ENCODE measurements at places on chromosomes 2 and 18.

- peak overlapping the region; percentile 2 for H3K4me3 ChIP-seq
- H3K27me3 ChIP-seq = no peaks in the 10 kb centered on the region
- H3K4me1 ChIP-seq = peaks cover 60% of the 10 kb centered on the region
- no peak for DNase-seq
- H3K27ac ChIP-seq = no peak overlapping the region
Observed at GRCh38 chr2:224922142-224922727, 120.0 kb downstream of the DOCK10 start.

DNA sequence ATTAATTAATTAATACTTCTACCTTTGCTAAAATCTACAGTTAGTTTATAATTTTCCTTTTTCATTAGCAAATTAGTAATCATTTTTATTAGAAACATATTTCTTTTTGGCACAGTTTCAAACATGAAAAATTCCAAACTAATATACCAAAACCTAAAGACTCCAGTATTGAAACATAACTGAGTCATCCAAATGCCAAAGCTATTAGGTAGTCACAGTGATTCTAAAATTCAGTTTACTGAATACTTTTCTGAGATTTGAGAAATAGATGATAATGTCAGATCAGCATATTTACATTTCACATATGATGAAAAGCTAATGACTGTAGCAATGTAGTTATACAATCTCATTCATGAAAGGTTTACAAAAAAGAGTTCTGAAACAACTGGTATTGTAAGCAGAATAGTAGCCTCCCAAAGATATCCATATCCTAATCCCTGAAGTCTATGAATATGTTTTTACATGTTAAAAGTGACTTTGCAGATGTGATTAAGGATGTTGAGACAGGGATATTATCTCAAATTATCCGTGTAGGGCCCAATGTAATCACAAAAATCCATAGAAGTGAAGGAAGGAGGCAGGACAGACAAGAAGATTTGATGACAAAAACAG is 680.2 kb upstream of the CHAC2 start:
- H3K36me3 ChIP-seq = no peaks in the 10 kb centered on the region
- DNase-seq = no peak
- H3K27me3 ChIP-seq = no peaks in the 10 kb centered on the region
- no peaks in the 10 kb centered on the region for H3K4me1 ChIP-seq

- H3K4me3 ChIP-seq = peak overlapping the region; percentile 28
- no peak for DNase-seq
- no peak overlapping the region for H3K27ac ChIP-seq
- H3K27me3 ChIP-seq = peaks cover 36% of the 10 kb centered on the region
Observed at GRCh38 chr2:20671736-20672080, 4.8 kb downstream of the GDF7 start.

DNA sequence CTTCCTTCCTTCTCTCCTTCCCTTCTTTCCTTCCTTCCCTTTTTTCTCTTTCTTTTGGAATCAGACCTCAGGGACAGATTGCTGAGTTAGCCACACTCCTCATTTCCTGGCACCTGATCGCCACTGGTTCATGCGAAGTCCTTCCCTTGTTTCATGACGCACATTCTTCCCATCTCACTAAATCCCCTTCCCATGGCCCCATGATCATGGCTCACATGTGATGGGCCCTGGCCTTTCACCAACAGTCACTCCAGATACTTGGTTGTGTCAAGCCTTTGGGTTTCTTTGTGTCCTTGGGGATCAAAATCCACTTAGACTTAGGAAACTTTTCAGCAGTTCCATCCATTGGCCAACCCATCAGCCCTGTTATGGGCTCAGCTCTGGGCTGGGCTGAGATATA is 23.8 kb upstream of the ASPRV1 start:
- H3K36me3 ChIP-seq = no peaks in the 10 kb centered on the region
- no peaks in the 10 kb centered on the region for H3K27me3 ChIP-seq
- H3K4me3 ChIP-seq = no peak overlapping the region
- H3K27ac ChIP-seq = no peak overlapping the region
- DNase-seq = no peak
- H3K4me1 ChIP-seq = no peaks in the 10 kb centered on the region

DNA sequence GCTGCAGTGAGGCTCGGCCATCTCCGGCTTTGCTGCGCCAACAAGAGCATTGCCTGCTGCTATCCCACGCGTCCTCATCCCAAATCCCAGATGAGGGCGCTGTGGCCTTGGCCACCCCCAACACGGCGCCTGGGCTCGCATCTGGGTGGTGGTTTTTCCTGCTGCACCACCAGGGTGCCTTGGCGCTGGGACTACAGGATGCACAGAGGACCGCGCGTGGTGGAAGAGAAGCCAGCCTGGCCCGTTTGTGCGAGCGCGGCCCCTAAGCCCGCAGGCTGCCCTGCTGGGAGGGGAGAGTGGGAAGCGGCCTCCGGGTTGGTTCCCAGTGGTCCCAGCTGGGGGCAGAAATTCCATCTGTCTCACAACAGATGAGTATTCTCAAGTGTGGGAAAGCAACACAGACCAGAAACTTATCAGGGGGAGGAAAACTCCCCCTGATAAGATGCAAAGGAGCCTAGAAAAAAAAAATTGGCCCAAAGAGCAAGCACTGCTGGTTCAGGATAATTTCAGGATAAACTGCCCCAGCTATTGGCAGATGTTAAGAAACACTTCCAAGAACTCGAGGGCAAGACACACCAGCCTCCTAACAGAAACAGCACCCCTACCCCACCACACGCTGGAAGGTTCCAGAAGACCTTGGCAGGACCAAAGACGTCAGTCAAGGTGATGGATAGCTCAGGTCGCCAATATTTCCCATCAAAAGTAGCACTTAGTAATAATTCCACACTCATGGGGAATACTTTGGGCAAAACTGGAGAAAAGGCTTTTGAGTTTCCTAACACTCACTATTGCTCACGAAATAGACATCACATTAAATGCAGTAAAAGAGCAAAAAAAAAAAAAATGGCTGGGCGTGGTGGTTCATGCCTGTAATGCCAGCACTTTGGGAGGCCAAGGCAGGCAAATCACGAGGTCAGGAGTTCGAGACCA is 152.1 kb downstream of the PXDN start:
- no peak overlapping the region for H3K4me3 ChIP-seq
- DNase-seq = no peak
- H3K27me3 ChIP-seq = peaks cover 33% of the 10 kb centered on the region

DNA sequence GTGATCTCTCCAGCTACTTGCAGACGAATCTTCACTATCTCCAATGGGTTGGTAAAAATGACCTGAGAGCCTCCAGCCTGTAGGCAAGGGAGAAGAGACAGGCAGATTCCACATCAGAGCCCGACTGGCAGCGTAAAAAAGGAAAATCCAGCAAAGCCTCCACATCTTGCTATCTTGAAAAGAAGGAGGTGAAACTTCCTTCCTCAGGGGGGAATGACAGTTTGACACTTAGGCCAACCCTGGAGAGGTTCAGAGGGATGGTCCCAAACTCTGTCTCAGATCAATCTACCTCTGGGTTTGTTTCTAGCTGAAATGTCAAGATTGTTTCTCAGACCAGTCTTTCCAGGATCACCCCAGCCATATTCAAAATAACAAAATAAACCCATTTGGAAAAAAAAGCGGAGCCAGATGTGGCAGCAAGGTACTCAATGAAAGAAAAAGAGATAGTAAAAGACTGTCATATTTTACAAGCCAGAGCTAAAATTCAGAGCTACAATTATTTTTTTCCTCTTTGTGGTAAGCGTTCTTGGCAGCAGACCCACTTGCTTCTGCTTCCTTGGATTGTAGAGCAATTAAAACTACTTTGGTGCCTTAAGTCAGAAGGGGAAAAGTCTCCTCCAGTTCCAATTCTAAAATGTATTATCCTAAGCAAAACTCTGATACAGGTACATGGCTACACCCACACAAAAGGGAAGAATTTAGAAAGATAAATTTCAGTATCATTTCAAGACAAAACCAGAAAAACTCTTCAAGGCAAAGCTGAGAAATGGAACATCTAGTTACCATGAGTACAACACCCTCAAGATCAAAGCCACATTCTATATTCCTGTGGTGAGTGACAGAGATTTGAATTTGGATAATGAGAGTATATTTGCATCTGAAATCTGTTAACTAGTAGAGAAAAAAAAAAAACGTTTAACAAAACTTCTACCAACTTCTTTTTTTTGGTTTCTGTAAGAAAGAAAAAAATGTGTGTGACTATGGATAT is 100.1 kb downstream of the SLC25A12 start:
- no peak overlapping the region for H3K27ac ChIP-seq
- no peak overlapping the region for H3K4me3 ChIP-seq

DNA sequence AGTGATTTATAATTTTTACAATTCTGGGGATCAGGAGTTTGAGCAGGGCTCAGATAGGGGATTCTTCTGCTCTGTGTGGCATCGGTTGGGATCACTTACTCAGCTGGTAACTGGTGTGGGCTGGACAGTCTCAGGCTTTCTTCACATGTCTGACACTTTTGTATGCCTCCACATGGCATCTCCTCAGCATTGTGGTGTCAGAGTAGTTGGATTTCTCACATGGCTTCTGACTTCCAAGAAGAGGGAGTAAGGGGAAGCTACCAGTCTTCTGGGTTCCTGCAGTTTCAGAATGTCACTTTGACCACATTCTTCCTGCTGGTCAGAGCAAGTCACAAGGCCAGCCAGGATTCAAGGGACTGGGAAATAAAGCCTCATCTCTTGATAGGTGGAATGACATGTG is 55.6 kb downstream of the NCOA1 start:
- H3K4me1 ChIP-seq = peaks cover 29% of the 10 kb centered on the region
- no peak for DNase-seq
- H3K36me3 ChIP-seq = peaks cover 9% of the 10 kb centered on the region
- H3K4me3 ChIP-seq = no peak overlapping the region
- H3K27me3 ChIP-seq = no peaks in the 10 kb centered on the region

- no peak overlapping the region for H3K27ac ChIP-seq
- no peak for DNase-seq
- H3K4me1 ChIP-seq = no peaks in the 10 kb centered on the region
- no peaks in the 10 kb centered on the region for H3K27me3 ChIP-seq
Observed at GRCh38 chr2:231590614-231591013, 2.0 kb upstream of the TEX44 start.

DNA sequence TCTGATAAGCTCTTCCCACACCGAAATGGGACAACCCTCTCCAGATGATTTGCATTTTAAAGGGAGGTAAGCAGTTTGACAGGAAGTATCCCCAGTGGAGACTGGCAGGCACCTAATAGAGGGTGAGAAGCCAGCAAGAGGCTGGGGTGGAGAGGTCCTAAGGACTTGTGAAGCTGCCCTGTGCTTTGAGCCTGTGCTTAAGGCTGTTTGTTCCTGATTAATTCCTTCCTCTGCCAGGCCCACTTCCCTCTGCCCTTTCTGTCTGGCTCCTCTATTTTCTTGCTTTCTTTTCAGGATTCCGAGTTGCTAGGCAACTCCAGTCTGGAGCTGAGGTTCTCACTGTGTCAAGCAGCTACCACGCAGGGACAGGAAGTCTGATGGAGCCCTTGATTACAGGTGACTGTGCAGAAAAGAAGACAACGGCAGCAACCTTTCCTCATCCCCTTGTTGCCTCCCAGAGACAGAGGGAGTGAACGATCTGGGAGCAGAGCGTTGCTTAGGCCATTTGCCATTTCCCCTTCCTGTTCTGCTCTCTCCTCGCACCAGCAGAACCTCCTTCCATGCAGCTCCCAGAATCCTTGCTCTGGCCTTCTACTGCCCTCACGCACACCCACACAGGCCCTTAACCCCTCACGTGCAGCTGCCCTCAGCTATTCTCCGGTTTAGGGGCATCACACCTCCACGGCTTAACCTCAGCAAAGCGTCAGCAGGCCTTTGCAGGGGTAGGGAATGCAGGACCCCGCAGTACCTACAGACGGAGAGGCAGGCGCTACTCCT is 103.6 kb upstream of the CELF4 start:
- H3K4me3 ChIP-seq = no peak overlapping the region
- DNase-seq = no peak
- no peaks in the 10 kb centered on the region for H3K36me3 ChIP-seq
- no peaks in the 10 kb centered on the region for H3K4me1 ChIP-seq

GRCh38 chr2:188051706-188052105 is 240.0 kb upstream of the GULP1 start:
- H3K4me3 ChIP-seq = no peak overlapping the region
- no peak overlapping the region for H3K27ac ChIP-seq
- H3K27me3 ChIP-seq = no peaks in the 10 kb centered on the region
- no peaks in the 10 kb centered on the region for H3K36me3 ChIP-seq

GRCh38 chr18:70430501-70431173 is 141.8 kb downstream of the SOCS6 start:
- H3K27me3 ChIP-seq = peaks cover 2% of the 10 kb centered on the region
- no peaks in the 10 kb centered on the region for H3K4me1 ChIP-seq
- no peak for DNase-seq
- no peak overlapping the region for H3K4me3 ChIP-seq

GRCh38 chr2:215841175-215841816 is 172.1 kb downstream of the MREG start:
- no peak overlapping the region for H3K27ac ChIP-seq
- H3K4me3 ChIP-seq = no peak overlapping the region
- no peaks in the 10 kb centered on the region for H3K4me1 ChIP-seq
- no peak for DNase-seq
- peaks cover 2% of the 10 kb centered on the region for H3K27me3 ChIP-seq
- H3K36me3 ChIP-seq = no peaks in the 10 kb centered on the region

All from naive thymus-derived CD8-positive, alpha-beta T cell (primary cell).